Activated T-cell treated with anti-CD3 and anti-CD28 coated beads for 4 hours (primary cell): ENCODE measurements at places on chromosomes 13 and 19.

DNA sequence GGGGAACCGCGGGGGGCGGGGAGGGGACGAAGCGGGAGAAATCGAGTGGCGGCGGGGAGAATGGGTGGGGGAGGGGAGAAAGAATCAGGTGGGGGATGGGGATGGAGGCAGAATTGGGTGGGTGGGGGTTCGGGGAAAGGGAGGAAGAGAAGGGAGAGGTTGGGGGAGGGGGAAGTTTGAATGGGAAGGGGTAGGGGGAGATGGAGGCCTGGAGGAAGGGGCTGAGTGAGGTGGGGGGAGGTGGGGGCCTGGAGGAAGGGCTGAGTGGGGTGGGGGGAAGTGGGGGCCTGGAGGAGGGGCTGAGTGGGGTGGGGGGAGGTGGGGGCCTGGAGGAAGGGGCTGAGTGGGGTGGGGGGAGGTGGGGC is 403 bp upstream of the ADAMTS10 start:
- no peak for DNase-seq

DNA sequence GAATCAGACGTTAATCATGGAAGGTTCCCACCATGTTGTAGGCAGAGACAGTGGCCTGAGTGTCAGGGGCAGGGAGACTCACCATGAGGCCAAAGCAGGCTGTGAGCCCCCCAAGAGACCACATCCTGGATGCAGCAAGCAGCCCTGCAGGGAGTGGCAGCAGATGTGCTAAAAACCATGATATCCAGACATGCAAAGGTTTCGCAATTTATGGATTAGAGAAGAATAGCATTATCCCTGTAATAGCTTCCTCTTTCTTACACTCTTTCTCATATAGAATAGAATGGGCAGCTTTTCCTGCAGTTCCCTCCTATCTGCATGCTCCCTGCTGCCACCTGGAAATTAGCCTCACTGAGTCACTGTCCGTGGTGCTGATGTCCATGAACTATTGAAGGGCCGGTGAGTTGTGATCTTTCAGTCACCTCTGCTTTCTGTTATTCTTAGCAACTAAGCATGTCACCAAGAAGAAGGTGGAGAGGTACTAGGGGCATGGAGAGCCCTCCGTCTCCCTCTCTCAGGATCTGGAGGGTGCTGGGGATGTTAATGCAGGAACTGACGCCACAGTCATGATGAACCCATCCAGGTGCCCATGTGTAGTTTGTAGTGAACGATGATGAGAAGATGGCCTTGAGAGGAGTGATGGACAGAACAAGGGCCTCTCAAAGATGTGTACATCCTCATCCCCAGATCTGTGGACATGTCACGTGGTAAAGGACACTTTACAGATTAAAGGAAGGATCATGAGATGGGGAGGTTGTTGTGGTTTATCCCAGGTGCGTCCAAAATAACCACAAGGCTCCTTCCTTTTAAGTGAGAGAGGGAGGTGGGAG is 9.9 kb downstream of the CEACAM4 start:
- no peak for DNase-seq

DNA sequence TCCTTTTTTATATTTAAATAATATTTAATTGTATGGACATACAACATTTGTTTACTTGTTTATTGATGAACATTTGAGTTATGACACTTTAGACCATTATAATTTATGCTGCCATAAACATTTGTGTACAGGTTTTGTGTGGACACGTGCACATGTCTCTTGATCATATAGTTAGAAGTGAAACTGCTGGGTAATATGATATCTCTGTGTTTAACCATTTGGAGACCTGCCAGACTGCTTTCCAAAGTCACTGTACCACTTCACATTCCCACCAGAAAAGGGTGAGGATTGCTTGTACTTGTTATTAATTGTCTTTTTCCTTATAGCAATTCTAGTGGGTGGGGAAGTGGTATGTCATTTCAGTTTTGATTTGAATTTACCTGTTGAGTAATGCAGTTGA is 145.6 kb upstream of the KLHL1 start:
- DNase-seq = no peak

GRCh38 chr19:35784503-35785338 is 9.4 kb downstream of the ARHGAP33 start:
- DNase-seq = no peak

GRCh38 chr19:35248310-35249145 is at the start of gene LSR:
Gene LSR, plus strand, starts transcription at chr19:35249002. Its CDS starts 21 bp downstream, at chr19:35249023.
- peak; percentile 58 for DNase-seq

GRCh38 chr13:70666883-70667556 is 558.8 kb upstream of the KLHL1 start:
- no peak for DNase-seq
